ENCODE measurements at places on chromosomes 6 and 20. TPM values are rescaled to one million over a fixed set of nuclear protein-coding genes. Genes with fewer than 3 reads are reported as not detected.

The CST2 gene
- total RNA-seq, result not detected

The SIRPA gene
- not detected for total RNA-seq

The SEMG1 gene
- total RNA-seq, result not detected

The BPIFB2 gene
- not detected for total RNA-seq

DNA sequence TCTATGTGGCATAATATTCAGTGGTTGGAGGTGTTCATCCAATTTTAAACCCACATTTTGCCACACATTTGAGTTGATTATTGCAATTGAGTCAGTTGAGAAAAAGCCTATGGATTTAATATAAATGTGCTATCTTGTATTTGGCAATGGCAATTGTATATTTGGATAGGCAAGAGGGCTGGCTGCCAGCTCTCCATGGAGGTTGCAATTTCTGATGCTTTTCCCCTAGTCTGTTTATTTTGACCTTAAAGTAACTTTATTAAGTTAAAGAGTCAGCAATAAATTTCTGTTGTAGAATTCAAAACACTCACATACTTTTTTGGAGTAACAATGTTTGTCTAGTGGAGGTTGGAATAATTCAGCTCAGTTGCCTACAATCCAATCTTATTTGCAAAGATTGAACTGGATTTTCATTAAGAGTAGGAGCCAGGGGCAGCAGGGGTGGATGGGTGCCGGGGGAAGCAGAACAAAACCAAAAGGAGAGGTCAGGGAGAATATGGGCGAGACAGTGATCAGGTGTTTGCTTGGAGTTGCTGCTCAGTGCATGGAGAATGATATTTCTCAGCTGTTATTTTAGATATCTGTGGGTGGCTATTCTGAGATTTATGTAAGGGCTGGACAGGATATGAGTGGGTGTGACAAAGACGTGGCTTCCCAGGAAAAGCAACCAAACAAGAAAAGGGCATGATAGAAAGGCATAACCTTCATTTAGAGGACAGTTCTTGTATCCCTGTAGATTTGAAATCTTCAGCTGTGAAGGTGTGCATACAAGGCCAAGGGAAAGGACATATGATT lies 163.0 kb downstream of the HDGFL1 start:
- no peak overlapping the region for H3K4me3 ChIP-seq
- H3K27ac ChIP-seq, result no peak overlapping the region
- no peaks in the 10 kb centered on the region for H3K36me3 ChIP-seq
- DNase-seq, result no peak

GRCh38 chr20:32629813-32630212 lies 43.9 kb downstream of the C20orf203 start:
- peaks cover 36% of the 10 kb centered on the region for H3K27me3 ChIP-seq
- H3K4me3 ChIP-seq, result no peak overlapping the region
- H3K36me3 ChIP-seq, result no peaks in the 10 kb centered on the region
- H3K4me1 ChIP-seq, result peaks cover 2% of the 10 kb centered on the region
- no peak overlapping the region for H3K27ac ChIP-seq
- DNase-seq, result no peak

GRCh38 chr6:133436652-133437051 lies 195.5 kb downstream of the EYA4 start:
- H3K27ac ChIP-seq, result no peak overlapping the region
- H3K36me3 ChIP-seq, result no peaks in the 10 kb centered on the region
- no peaks in the 10 kb centered on the region for H3K27me3 ChIP-seq
- H3K4me3 ChIP-seq, result no peak overlapping the region
- H3K4me1 ChIP-seq, result no peaks in the 10 kb centered on the region

DNA sequence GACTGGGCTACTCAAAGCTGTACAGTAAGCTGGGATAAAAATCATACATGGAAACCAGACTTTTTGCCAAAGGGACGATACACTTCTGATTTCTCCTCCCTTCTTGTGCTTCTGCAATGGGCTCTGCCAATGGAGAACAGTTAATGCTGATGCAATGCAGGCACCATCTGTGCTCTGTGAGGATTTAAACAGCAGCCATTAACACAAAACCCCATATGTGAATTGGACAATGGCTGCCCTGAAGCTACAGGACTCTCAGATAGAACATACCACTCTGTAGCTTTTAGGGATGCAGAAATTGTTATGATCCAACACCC lies 71.9 kb downstream of the GJA10 start:
- H3K4me1 ChIP-seq, result peaks cover 2% of the 10 kb centered on the region
- no peaks in the 10 kb centered on the region for H3K36me3 ChIP-seq
- no peak for DNase-seq
- no peak overlapping the region for H3K4me3 ChIP-seq

DNA sequence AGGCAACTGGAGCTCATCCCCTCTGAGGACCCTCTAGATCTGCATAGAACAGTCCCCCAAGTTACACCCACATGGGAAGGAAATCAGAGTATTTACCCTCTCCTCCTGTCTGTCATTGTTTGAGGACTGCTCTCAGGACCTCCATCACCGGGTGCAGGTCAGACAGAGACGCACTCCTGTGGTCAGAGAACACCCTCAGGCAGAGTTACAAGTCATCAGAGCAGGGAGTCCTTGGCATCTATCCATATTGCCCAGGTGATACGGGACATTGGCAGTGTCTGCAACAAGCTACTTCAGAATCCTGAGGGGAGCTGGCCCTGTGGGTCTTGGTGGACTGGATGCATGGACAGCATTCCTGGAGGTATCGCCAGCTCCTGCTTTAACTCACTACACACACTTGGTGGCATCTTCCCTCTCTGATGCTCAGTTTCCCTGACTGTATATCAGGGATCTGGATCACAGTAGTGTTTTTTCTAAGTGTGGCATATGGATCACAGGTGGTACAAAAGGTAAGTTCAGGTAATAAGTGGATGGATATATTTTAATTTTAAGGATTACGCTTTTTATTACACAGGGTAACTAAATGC lies 15.1 kb upstream of the ISM1 start:
- H3K36me3 ChIP-seq, result no peaks in the 10 kb centered on the region
- no peak overlapping the region for H3K27ac ChIP-seq
- no peak overlapping the region for H3K4me3 ChIP-seq
- no peaks in the 10 kb centered on the region for H3K27me3 ChIP-seq

Data from T-cell (primary cell).